ENCODE measurements at places on chromosomes 6 and 20.

GRCh38 chr6:135283926-135284325 lies 102.8 kb downstream of the MYB start:
- no peak for DNase-seq

DNA sequence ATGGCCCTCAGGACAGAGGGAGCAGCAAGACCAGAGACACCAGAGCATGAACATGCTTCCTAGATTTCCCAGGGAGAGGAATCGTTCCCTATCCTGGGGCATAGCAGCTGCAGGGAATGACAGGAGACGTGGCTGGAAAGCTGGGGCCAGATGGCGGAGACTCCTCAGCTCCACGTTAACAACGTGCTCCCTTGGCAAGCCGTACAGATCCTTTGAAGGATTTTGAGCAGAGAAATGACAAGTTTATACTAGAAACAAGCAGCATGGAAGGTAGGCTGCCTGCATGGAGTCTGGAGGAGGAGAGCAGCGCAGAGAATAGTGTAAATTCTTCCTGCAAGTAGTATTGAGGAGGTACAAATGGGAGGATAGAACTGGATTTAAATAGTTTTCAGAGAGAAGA lies 11.7 kb downstream of the MYLIP start:
- no peak for DNase-seq

DNA sequence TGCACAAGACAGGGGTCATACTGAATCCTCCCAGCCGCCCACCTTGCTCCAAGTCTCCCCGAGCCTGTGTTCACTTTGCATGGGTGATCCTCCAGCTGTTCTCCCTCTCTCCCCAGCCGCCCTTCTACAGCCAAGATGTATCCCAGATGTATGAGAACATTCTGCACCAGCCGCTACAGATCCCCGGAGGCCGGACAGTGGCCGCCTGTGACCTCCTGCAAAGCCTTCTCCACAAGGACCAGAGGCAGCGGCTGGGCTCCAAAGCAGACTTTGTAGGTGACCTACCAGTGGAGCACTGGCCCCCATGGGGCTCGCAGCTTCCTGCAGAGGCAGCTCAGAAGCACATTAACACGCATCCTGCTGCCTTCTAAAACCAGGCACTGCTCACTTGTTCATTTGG lies 14.6 kb upstream of the IFT52 start:
- DNase-seq, result peak; percentile 28

- peak; percentile 49 for DNase-seq
Measured at GRCh38 chr6:121896771-121897170, 461.3 kb downstream of the GJA1 start.

- DNase-seq, result no peak
Measured at GRCh38 chr6:103715269-103715668, 1144.5 kb downstream of the HACE1 start.

DNA sequence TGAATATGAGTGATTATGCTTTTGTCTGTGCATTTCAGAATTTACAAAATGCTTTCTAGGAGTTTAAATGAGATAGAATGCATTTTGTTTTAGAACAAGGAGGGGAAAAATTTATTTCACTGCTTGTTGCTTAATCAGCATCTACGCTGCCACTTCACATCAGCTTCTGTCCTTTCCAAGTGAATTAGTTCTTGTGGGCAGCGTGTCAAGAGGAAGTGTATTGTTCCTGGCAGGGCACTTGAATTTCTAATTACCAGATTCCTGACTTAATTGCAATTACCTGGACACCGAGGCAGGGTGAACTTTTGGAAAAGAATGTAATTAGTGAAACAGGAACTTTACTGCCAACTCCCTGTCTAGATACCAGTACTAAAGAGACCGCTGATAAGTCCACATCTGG lies 263.5 kb downstream of the TMEM242 start:
- no peak for DNase-seq

- no peak for DNase-seq
Measured at GRCh38 chr6:142404751-142405150, 102.9 kb downstream of the ADGRG6 start.

DNA sequence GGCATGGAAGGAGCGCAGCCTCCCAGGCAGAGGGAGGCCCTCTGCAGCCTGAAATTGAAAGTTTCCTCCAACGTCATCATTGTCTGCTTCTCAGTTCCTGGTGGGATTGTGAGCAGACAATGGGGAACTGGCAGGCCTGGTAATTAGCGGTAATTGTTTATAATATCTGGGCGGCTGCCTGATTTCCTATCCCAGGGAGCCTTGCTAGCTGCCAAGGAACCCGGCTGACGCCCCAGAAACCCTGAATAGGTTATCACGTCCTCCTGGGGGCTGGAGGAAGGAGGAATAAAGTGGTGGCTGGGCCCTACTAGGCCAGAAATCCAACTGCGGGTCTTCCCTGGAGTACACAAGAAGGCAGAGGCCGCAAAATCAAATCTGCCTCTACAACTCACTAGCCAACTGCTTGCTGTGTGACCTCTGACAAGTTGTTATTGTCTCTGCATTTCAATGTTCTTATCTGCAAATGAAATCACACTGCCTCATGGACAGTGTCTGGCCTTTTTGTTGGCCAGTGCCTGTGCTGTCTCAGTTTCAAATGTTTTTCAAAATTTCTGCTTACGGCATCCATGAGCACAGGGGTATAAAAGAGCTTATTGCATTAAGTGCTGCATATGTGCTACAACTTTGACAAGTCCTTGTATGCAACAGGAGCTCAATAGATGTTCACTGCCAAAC lies 16.9 kb downstream of the KCNK15 start:
- no peak for DNase-seq

GRCh38 chr6:3648724-3649123 lies 102.8 kb downstream of the PXDC1 start:
- no peak for DNase-seq

DNA sequence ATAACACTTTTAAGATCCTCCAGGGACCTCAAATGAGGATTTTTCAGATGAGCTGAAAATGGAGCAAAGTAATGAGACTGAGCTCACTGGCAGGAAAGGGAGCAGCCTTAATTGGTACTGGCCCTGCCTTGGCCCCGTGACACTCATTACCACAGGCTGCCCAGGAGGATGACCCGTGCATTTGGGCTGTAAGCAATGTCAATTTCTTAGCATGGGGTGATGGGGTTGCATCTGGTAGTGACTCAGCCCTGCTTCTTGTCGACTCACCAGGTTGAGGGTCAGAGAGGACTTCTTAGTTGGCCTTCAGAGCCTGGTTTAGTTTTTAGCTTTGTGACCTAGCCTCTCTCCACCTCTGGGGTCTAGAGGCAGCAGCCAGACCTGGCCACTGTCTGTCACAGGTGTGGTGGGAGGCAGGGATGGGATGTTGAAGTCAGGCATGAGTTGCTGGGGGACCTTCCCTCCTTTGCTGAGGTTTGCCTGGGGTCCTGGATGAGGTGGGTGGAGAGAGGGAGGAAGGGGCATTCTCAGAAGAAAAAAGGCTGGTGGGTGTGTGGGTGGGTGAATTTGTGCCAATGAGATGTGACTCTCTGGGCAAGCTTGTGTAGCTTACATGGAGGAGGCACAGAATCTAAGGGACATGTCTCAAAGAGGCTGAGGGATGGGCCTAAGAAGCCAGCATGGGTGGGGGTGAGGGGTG lies 25.9 kb upstream of the EPB41L1 start:
- peak; percentile 75 for DNase-seq

DNA sequence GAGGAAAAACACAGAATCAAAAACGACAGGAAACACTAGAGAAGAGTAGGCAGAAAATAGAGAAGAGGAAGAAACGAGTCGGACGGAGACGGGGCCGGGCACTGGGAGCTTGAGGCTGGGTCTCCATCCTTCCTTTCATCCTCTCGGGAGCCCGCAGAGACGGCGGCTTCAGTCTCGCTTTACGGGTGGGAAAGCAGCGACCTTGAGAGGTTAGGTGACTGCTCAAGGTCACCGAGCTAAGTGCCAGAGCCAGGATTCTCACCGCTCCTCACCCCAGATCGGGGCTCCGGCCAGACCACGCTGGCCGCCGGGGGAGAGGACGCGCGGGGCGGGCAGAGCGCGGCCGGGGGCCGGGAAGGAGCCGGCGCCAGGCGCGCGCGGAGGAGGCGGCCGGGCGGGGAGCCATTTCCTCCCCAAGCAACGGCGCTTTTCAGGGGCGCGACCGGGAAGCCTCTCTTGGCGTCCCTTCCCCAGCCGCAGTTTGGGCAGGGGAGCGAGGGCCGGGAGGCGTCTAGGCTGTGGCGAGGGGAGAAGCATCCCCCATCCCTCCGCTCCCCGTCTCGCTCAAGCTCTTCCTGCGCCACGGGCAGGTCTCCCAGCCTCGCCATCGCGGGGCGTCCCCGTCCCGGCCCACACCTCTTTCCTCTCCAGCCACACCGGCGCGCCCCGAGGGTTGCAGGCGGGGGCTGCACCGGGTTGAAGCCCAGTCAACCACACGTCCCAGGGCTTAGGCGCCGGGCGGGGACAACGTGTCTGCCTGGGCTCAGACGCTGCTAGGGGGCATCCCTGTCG lies 24.1 kb upstream of the MAP3K7 start:
- peak; percentile 14 for DNase-seq

DNA sequence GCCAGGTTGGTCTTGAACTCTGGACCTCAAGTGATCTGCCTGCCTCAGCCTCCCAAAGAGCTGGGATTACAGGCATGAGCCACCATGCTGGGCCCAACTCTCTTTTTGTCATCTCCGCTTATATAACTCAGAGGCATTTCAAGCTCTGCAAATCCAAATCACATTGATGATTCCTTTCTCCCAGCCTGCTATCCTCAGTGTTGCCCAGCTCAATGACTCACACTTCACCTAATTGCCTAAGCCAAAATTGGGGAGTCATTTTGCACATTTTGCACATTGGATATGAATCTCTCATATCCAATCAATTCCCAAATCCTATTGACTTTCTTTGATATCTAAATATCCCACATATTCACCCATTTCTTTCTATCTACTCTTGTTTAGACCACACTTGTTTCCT lies 3.9 kb downstream of the UTRN start:
- no peak for DNase-seq

DNA sequence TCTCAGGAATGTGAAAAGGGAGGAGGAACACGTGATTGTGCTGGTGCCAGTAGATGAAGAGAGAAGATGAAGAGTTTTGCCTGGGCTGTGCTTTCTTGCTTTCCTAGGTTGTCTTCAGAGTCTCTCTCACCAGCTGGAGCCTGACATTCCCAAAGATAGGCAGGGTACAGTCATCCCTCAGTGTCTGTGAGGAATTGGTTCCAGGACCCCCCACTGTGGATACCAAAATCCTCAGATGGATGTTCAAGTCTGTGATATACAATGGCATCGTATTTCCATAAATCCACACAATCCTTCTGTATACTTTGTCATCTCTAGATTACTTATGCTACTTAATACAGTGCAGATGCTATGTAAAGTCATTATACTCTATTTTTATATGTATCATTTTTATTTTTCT lies 113.5 kb downstream of the SAMD5 start:
- DNase-seq, result no peak

DNA sequence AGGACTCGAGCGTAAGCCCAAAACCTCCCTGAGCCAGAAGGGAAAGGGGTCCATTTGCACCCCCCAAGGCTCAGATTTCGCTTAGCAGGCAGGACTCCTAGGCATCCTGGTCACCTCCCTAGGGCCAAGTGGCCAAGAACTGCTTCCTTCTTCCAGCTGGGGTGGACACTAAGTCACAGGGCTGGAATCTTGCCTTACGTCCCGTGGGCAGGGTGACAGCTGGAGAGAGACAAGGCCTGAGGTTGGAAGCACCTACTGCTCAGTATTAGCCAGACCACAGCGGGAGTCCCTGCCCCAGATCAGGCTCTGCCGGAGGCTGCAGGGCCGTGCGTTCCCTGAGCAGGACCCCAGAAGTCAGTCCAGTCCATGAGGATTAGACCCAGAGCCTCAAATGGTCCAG lies 19.7 kb downstream of the LAMA5 start:
- DNase-seq, result no peak

DNA sequence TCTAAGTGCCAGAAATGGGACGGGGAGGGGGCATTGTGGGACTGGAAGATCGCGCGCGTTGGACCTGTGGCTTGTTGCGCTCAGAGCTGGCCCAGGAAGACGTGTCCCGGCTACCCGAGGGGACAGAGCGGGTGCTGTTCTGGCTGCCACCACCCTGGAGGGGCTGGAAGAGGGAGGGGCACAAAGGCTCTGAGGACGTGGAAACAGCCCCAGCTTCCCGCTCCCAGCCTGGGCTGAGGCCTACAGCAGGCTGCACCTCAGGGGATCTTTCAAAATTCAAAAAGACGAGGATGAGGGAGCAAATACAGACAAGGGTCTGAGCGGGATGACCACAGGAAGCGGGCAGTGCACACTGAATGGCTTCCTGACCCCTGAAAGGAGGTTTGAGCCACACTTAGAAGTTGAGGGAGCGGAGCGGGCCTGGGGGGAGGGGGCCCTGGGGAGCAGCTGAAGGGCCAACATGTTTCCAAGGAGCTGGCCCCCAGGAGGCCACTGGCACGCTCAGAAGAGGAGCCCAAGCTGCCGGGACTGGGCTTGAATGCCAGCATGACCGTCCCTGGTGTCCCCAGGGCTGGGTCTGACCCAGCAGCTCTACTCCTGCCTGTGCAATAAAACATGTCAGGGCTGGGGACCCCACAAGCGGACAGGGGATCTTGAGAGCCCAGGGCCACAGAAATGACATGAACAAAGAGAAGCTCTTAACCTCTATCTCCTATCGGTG lies 1.3 kb downstream of the OXT start:
- no peak for DNase-seq

- DNase-seq, result peak; percentile 48
Measured at GRCh38 chr20:47686545-47686944, 98.7 kb downstream of the SULF2 start.

GRCh38 chr20:58597249-58597891 lies 53.7 kb upstream of the STX16 start:
- DNase-seq, result peak; percentile 40

Data from fibroblast of villous mesenchyme (primary cell).